Large intestine (tissue), 12 donors: ENCODE measurements at places on chromosomes 11 and 22.

DNA sequence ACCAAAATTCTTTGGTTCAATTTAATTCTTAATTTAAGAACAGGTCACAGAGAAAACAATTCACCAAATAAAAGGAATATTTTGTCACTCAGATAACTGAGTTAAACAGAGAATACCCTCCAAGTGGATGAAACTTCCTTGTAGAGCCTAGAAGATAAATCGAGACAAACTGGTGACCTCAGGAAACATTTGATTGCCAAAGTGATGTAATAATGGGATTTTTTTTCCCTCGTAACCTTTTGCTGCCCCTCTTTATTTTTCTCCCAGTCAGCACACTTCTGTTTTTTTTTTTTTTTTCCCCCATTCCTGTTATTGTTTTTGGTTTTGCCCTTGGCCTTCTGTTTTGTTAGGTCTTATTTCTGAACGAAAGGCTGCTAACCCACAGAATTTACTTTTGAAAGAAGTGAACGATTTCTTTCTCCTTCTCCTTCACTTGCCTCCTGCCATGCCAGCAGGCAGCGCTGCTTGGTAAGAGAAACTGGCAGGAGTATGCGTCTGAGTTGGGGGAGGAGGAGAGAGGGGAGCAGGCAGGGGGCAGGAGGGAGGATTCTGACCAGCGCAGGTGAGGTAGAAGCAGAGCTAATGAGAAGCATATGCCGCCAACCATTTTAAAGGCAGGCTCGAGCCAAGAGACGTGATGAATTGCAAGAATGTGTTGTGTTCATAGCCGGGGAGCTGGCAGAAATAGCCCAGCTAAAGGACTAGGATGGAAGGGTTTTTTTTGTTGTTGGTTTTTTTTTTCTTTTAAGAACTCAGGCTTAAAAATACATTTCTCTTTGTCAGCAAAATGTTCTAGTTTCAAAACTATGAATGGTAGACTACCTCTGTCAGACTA is 121.9 kb upstream of the MTMR2 start:
- peak; percentile 48 for DNase-seq

DNA sequence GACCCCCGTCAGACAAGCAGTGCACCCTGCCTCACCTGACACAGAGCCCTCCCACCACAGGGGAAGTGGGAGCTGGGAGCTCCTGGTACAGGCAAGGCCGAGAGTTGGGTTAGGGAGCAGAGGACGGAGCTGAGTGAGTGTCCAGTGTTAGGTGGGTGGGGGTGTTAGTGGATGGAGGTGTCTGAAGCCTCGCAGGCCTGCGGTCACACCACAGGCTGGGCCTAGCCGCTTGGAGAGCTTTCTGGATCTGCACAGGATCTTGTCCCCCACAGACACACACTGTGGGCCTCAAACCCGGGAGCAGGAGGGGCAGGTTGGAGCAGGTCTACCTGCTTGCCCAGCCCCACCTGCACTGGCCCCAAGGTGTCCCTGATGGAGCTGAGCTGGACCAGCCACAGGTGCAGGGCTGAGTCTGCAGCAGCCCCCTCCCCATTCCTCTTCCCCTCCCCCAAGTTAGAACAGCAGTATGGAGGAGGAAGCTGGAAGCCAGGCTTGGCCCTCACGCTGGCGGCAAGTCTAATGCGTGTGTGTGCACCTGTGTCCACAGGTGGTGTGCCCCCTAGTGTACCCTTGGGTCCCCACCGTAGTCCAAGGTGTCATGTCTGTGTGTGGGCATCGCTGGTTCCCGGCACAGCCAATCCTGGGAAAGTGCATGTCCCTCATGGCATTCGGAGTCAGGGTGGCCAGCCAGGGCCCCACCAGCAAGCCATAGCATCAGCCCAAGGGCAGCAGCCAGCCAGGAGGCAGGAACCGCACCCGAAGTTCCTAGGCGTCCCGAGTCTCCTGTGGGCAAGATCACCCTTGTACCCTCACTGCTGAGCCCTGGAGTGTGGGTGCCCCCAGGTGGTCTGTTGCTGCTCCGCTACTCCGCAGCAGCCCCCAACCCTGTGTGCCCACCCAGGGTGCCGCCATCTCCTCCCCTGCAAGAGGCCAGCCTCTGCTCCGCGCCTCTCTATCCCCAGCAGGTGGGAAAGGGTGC is 2.0 kb upstream of the GATD1 start:
- no peak for DNase-seq

DNA sequence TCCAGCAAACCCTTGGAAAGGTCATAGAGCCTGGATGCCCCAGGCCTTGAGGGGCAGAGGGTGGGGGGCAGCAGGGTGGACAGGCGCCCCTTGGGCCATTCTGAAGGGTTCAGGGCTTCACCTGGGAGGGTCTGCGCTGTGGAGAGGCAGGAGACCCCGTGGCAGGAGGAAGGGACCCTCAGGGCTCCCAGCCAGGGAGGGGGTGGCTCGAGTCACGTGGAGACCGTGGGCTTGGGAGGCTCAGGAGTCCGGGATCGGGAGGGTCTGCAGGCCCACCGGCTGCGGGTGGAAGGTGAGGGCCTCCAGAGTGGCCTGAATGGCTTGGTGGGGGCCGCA is 48.5 kb upstream of the A4GALT start:
- no peak for DNase-seq

- no peak for DNase-seq
Observed at GRCh38 chr11:44229624-44230023, 80.3 kb downstream of the ALX4 start.

DNA sequence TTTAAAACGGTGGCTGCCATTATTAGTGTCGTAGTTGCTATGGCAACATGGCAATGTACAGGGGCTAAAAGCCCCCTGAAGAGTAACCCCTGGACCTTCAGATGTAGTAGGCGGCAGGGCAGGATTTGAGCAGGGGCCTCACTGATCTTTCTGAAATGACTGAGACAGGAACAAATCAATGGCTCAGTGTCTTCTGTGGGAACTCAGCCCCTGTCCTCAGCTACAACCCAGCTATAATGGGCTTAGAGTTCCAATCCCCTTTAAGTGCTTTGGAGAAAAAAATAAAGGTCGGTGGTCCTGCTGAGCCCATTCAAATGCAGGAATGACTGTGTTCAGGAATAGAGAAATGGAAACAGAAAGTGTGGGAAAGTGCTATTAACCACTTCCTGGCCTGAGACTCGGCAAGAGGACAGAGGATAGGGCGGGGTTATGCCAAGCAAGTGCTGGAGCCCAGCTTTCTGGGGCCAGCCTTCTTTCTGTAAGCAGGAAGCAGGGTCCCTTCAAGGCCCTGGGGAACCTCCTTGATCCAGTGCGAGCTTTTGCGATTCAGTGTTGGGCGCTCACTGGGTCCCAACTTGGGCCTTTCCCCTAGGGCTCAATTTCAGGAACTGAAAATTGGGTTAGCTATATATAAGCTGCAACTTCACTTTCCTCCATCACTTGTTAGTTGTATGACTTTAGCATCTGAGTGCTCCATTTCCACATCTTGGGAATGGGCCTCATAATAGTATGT is 6.1 kb upstream of the CD82 start:
- no peak for DNase-seq

GRCh38 chr11:116950210-116950609 is 112.8 kb upstream of the APOA1 start:
- DNase-seq, result no peak

DNA sequence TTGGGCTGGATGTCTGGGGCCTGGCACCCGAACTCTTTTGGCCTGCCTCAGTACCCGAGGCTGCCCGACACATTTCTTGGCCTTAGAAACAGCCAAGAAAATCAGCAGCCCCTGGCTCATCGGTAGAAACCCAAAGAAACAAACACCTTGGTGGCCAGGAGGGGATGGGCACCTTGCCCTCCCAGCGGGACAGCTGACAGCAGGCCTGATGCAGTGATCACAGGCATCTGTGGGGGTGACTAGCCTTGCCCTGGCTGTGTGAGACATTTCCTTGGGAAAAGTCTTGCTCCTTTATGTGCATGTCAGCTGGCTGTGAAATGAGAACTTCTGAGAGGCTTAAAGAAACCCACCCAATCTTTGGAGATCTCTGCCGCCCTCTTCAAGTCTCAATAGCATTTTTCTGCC is 60.9 kb downstream of the SMIM38 start:
- no peak for DNase-seq

GRCh38 chr11:117417342-117417741 is 89.7 kb downstream of the CEP164 start:
- DNase-seq, result no peak

DNA sequence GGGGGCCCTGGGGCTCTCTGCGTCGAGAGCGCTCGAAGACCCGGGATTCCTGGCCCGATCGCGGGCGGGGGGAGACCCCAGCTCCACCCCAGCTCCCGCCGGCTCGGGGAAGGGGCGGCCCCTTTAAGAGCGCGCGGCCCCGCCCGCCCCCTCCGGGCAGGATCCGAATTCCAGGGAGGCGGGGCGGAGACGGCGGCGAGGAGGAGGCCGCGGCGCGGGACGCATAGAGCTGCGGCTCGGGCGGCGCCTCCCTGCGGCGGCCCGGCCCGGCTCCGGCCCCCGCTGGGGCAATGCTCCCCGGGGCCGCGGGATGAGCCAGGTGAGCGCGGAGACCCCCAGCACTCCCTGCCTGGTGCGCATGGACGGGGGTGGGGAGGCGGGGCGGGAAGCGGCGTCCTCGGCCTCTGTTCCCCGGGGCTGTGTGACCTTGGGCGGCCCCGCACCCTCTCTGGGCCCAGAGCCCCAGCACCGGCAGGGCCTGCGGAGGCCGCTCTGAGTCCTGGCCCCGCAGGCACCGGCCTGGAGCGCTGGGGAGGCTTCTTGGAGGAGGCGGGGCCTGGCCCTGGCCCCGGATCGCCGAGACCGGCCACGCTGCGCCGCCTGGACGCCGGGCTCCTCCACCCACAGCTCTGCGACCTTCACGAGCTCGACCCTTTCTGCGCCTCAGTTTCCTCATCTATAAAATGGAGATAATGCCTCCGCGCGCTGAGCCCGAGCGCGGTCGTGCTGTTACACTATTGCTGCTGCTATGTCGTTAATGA is 565 bp downstream of the GAS2L1 start:
- peak; percentile 54 for DNase-seq

DNA sequence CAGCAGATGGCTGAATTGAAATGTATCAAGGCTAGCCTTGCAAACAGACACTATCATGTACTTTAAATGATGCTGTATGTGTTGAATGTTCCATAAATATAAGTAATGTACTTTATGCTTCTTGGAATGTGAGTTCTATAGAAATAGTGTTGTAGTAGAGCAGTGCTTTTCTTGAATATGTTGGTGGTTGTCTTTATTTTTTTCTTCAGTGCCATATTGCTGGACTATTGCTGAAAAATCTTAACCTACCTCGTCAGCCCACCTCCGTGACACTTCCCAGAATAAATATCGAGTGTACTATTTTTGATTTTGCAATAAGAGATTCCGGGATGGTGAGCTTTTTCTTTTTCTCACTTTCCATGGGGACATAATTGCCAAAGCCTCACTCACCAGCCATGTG is 153.9 kb downstream of the NAV2 start:
- DNase-seq, result no peak

- DNase-seq, result no peak
Observed at GRCh38 chr11:6579681-6580080, 23.7 kb downstream of the RRP8 start.

DNA sequence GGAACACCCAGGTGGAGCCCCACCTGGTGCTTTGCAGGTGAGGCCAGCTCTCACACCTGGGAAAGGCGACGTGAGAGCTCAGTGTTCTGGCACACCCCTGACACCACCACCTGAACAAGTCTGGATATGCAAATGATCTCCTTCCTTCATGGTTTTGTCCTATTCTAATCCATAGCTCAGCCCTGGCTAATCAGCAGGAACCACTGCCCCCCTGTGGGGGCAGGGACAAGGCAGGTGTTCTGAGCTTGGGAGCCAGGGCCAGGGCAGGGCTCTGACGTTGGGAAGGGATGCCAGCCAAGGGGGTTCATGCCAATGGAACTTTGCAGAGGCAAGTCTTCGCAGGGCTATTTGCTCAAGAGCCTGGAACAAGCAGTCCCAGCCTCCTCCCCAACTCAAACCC is 144.2 kb downstream of the TRIM29 start:
- no peak for DNase-seq

DNA sequence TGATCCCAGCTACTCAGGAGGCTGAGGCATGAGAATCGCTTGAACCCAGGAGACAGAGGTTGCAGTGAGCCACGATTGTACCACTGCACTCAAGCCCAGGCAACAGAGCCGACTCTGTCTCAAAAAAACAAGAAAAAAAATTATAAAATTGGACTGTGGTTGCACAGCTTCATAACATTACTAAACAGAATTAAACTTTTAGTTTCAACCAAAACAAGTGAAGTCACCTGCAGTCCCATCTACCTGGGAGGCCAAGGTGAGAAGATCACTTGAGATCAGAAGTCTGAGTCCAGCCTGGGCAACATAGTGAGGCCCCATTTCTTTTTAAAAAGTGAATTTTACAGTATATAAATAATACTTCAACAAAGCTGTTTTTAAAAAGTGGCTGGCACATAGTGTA is 47.8 kb upstream of the CD5 start:
- DNase-seq, result no peak

- DNase-seq, result no peak
Observed at GRCh38 chr11:131668500-131669400, 298.3 kb downstream of the NTM start.

DNA sequence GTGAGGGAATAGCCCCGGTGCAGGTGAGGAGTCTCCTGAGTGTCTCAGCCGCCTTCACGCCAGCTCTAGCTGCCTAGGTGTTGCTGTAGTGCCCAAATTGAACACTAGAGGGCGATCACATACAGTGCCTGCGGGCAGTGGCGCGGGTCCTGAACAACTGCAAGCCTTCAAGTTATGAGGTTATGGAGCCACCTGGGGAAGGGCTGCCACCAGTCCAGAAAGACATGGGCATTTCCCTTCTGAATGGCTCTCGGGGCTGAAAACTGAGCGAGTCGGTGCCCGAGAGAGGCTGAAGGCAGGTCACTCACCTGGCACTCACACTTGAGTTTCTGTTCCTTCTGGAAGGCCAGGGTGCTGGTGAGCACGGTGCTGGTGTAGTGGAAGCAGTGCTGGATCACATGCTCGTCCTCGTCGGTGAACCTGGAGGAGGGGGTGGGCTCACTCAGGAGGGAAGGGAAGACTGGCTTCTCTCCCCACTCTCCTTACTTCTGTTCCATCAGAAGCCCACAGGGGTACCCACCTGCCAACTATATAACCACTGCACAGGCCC is 88.4 kb downstream of the PDE2A start:
- peak; percentile 67 for DNase-seq

DNA sequence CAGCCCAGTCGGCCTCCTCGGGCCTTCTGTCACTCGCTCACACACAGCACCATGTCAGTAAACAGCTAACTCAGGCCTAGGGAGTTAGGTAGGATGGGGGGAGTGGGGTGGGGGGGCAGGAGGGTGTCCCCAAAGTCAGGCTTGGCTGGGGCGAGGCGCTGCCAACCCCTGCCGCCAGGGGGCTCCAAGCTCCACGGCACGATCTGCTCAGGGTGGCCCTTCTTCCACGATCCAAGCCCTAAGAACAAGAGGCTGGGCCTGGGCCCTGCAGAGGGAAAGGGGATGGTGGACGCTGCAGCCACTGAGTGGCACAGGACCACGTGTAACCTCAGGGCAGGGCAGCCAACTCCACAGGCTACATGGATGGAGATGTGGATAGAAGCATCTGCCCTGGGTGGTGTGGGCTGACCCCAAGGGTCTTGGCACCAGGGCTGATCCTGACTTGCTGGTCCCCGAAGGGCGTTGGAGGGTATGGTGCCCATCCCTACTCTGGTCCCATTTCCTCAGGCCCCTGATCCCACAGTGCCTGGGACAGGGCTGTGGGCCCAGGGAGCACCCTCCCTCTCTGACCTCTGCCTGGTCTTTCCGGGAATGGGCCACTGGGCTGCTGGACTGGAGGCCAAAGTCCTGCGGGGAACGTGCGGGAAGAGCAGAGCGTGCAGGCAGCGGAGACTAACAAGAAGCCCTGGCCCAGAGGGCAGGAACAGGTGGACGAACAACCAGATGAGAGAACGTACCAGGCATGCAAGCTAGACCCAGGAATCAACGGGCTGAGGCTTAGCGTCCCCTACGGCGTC is 29.1 kb upstream of the TXNRD2 start:
- peak; percentile 77 for DNase-seq
